KBM-7 (cell line): ENCODE measurements at places on chromosomes 3 and 15.
A peak's percentile ranks its signal among the peaks of the same experiment; 100 is the strongest.

DNA sequence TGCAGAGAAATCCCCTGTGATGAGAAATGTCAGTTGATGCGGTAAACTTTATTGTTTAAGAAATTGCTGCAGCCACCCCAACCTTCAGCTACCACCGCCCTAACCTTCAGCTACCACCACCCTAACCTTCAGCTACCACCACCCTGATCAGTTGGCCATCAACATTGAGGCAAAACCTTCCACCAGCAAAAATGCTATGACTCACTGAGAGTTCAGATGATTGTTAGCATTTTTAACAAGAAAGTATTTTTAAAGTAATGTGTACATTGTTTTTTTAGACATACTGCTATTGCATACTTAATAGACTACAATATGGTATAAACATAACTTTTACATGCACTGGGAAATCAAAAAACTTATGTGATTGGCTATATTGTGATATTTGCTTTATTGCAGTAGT is 30.0 kb downstream of the U2SURP start:
- DNase-seq: no peak

- no peak for DNase-seq
These were observed 72.7 kb upstream of the ABI3BP start for GRCh38 chr3:101065962-101066361.

DNA sequence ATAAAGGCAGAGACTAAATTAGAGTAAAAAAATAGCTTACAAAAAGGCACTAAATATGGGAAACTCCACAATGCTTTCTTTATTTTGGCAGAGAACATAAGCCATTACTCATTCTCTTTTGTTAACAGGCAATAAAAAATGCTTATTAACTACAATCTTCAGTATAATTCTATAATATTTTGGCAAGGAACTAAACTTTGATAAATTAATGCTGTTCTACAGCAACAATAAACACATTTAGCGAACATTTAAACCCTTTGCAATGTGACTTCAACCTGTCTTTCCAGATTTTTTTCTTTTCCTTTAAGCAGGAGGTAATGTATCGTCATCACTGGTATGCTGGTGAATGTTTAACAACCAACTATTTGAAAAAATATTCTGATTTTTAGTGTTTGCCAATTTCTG is 42.2 kb upstream of the POU1F1 start:
- no peak for DNase-seq

DNA sequence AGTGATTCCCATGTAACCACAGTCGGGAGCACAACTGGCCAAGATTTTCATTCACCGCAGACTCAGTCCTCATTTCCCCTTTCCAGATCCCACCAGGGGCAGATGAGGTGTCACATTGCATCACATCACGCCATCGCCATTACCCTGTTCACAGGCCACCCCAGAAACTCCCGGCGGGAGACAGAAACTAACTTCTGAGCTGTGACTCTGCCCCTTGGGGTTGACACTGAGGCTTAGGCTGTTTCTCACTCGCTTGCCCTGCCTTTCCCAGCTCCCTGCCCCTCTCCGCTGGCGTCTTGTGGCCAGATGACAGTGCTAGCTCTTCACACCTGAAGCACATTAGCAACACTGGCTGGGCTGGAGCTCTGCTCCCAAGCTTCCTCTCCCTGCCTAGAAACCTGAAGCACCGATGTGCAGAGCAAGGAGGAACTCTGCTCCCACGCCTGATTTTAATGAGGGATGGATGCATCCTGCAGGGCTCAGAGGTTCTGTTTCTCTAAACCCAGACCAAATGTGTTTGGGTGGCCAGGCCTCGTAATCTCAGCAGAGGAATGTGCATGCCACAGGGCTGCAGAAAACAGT is 88.8 kb upstream of the CTDSPL start:
- no peak for DNase-seq

- peak; percentile 71 for DNase-seq
These were observed at the start of gene FRMD4B for GRCh38 chr3:69385723-69386555. TSS of gene FRMD4B (minus strand) at chr3:69386088. CDS start at chr3:69385989, 99 bp downstream.

- DNase-seq: no peak
These were observed 26.2 kb downstream of the SLC12A8 start for GRCh38 chr3:125186261-125186787.

GRCh38 chr15:65795663-65796216 is 3.6 kb upstream of the DENND4A start:
- DNase-seq: no peak

GRCh38 chr15:100772892-100773520 is 106.6 kb upstream of the ALDH1A3 start:
- no peak for DNase-seq

DNA sequence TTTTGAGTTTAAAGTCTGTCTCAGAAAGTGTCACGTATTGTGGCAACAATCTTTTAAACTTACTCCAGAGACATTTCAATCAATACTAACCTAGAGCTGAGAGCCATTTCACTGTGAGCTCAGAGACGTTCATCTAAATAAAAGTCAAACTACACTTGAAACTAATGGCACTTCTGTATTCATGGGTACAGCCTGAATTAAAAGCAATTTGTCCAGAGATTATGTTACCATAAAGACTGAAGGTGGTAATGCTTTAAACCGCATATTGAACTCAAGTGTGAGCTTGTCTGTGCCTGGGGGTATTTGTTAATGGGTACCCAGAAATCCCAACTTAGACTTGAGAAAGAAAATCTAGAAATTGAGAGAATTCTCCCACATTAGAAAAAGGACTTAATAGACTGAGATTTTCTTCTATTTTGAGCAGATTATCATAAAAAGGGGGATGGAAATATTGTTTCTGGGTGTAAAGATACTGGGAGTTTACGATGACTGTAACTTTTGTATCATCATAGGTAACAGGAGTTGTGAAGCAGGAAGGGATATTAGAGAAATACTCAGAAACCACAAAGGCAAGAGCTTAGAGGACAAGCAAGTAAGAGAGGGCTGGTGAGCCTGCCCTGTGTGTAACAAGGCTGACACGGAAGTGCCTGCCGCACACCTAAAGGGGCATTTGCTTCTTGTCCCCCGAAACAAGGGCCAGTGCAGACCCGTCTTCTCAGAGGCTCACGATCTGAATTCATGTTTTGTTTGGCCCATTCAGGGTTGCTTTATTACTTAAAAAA is 36.9 kb downstream of the LRIG1 start:
- DNase-seq: no peak

GRCh38 chr3:164375538-164375937 is 702.8 kb downstream of the SI start:
- no peak for DNase-seq

DNA sequence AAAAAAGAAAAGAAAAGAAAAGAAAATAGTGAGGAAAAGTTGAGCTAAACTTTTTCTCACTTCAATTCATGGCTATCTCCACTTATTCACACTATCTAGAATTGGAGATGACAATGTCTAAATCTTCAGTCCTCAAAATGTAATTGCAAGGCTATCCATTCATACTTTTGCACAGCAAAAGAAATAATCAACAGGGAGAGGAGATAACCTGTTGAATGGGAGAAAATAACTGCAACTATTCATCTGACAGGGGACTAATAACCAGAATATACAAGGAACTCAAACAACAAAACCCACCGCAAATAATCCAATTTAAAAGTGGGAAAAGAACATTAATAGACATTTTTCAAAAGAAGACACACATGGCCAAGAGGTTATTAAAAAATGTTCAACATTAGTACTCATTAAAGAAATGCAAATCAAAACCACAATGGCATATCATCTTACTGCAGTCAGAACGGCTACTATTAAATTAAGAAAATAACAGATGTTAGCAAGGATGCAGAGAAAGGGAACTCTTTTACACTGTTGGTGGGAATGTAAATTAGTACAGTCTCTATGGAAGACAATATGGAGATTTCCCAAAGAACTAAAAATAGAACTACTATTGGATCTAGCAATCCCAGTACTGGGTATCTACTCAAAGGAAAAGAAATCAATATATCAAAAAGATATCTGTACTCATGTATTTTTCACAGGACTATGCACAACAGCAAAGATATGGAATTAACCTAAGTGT is 73.5 kb upstream of the PPIB start:
- DNase-seq: no peak

- no peak for DNase-seq
These were observed 45.2 kb downstream of the GHSR start for GRCh38 chr3:172402892-172403643.
